ENCODE measurements at places on chromosomes 6 and 20.
A peak's percentile ranks its signal among the peaks of the same experiment; 100 is the strongest.

DNA sequence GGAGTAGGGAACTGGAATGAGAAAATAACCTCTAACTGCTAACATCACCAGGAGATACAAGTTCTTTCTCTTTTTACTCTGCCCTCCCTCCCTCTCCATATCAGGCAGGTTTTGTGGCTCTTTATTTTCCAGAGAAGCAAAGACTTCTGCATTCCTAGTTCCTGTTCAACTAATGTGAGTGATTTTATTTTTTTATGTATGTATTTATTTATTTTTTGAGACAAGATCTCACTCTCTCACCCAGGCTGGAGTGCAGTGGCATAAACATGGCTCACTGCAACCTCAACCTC lies 6.0 kb upstream of the IER3 start:
- no peak for DNase-seq
- H3K27me3 ChIP-seq: no peaks in the 10 kb centered on the region
- no peaks in the 10 kb centered on the region for H3K36me3 ChIP-seq

DNA sequence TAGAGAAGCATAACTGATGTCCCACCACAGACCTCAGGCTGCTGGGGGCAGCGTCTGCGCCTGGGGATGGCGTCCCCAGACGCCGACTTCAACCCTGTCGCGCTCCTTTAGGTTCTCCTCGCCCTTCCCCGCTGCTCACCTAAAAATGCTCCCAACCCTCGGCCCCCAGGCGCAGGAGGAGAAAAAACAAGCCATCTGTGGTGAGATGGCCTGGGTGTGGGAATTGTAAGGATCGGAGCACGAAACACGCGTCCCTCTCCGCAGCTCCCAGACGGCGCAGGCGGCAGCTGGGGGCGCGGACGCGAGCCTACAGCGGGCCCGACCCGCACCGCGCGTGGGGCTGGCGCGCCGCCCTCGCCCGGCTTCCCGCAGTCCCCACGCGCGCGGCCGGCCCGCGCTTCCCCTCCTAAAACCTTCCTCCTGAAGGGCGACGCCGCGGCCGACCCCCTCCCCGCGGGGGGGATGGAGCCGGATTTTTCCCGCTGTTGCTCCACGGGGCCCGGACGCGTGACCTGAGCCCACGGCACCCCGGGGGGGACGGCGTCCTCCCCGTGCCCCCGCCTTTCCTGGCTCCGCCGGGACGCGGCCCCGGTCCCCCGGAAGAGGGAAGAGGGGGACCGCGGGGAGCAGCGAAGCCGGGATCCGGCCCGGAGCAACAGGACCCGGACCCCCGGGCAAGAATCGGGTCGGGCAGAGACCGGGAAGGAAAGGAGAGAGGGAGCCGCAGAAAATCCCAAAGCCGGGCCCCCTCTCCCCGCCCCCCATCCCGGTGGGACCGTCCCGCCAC lies 611 bp downstream of the EPB41L2 start:
- H3K4me1 ChIP-seq: peaks cover 48% of the 10 kb centered on the region
- H3K27me3 ChIP-seq: no peaks in the 10 kb centered on the region
- no peak for DNase-seq
- H3K27ac ChIP-seq: peak overlapping the region; percentile 82
- H3K4me3 ChIP-seq: peak overlapping the region; percentile 93

DNA sequence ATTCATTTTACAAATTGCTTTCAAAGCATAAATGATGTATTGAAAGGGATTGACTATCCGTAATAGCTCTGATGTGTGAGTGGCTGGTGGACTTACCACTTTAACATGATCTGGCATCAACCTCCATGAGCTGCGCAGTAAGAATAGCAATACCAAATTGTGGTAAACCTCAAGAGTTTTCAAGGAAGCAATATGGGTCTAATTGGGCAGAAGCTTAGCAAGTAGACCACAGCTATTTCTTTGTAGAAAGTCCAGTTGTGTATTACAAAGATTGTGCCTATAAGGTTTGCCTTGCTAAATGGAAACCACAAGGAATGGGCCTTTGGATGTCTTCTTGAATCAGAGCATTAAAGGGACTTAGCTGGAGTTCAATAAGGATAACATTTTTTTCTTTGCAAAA lies 736.6 kb downstream of the KIF16B start:
- no peak for DNase-seq
- no peaks in the 10 kb centered on the region for H3K36me3 ChIP-seq
- no peaks in the 10 kb centered on the region for H3K27me3 ChIP-seq

GRCh38 chr20:41032271-41032670 lies 3.6 kb downstream of the TOP1 start:
- peaks cover 62% of the 10 kb centered on the region for H3K36me3 ChIP-seq
- peak overlapping the region; percentile 91 for H3K4me3 ChIP-seq
- peak overlapping the region; percentile 64 for H3K27ac ChIP-seq
- no peak for DNase-seq

DNA sequence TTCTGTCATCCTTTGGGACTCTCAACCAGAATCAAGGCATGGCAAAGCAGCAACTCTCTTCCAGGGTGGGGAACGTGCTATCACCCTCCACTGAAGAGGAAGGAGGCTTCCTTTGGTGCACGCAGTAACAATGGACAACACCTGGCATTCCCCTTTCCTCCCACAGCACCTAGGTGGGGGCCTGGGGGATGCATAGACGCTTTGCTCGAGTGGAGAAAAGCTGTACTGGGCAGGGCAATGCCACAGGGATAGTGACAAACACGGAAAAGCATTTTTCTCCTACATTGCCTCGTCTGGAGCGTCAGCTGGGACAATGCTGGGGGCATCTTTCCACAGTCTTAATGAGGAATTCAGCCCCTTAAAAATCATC lies 82.9 kb downstream of the GMPR start:
- peaks cover 80% of the 10 kb centered on the region for H3K4me1 ChIP-seq
- DNase-seq: no peak
- no peak overlapping the region for H3K4me3 ChIP-seq
- H3K36me3 ChIP-seq: peaks cover 10% of the 10 kb centered on the region
- H3K27ac ChIP-seq: peak overlapping the region; percentile 97

DNA sequence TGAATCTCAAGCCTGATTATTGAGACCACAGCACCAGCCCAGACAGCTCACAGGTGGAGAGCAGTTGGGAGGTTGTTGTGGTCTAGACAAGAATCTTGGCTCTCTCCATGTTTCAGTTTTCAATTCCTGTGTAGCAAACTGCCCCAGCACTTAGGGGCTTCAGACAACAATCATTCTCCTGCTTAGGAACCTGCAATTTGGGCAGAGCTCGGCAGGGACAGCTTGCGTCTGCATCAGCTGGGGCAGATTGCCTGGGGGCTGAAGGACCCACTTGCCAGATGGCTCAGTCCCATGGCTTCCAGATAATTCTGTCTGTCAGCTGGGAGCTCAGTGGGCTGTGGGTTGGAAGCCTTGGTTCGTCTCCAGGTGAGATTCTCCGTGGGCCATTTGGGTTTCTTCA lies 6.9 kb downstream of the TGM6 start:
- DNase-seq: no peak
- H3K4me1 ChIP-seq: peaks cover 55% of the 10 kb centered on the region
- H3K4me3 ChIP-seq: no peak overlapping the region
- peaks cover 6% of the 10 kb centered on the region for H3K27me3 ChIP-seq

DNA sequence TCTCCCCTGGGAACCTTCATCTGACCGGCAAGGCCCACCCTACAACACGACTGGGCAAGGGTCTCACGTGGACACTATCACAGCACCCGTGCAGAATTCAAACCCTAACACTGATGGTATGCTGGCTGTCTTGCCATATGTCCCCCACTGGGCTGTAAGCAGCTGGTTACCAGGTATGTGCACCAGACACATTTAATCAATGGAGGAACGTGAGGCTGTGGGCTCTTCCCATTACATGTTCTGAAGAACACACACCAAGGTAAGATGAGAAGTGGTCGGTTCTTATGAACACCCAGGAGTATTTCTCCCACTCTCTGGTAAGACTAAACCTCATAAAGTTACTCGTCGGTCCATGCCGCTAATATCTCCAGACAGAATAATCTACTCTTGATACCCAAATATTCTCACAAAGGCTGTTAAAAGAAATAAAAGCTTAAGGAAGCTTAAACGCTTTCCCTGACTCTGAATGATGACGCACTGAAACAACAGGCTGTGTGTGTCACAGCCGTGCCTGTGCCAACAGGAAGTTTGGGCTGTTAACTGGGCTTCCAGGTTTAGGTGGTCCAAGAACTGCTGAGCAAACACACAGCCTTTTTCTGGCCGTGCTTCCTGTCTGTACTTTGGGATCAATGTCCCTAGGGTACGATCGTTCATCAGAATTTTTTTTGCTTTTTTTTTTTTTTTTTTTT lies 75.3 kb downstream of the SLC23A2 start:
- no peaks in the 10 kb centered on the region for H3K27me3 ChIP-seq
- peak overlapping the region; percentile 46 for H3K27ac ChIP-seq
- H3K36me3 ChIP-seq: no peaks in the 10 kb centered on the region
- H3K4me3 ChIP-seq: no peak overlapping the region
- DNase-seq: no peak

DNA sequence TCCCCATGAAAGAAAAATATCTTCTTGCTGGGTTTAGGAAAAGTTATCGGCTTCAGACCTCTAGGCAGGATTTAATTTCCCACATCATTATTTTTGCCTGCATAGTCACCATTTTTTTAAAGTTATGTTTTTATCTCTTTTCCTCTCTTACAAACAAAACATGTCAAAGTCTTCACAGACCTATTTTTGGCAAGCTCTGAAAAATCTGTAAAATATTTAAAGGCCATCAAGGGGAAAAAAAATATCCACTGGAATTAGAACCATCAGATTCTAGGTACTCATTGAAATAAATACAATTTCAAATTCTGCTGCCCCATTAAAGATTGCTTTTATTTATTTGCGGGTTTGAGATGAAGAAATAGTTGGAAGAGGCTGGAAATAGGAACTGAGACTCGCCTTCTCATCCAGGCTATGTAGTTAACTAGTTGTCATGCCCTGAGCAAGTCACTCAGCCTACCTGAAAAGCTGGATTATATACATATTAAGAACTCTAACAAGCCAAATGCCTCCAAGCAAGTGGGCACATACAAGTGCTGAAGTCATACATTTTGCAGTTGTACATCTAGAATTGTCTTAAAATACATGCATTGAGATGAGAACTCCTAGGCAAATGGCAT lies 101.7 kb upstream of the SASH1 start:
- H3K36me3 ChIP-seq: no peaks in the 10 kb centered on the region
- H3K27me3 ChIP-seq: no peaks in the 10 kb centered on the region
- peak overlapping the region; percentile 63 for H3K4me3 ChIP-seq
- H3K4me1 ChIP-seq: peaks cover 38% of the 10 kb centered on the region
- DNase-seq: no peak

- H3K4me1 ChIP-seq: peaks cover 100% of the 10 kb centered on the region
- no peak for DNase-seq
- no peak overlapping the region for H3K4me3 ChIP-seq
- H3K27me3 ChIP-seq: no peaks in the 10 kb centered on the region
Observed at GRCh38 chr6:52536424-52536916, 40.4 kb downstream of the TRAM2 start.

GRCh38 chr6:138772596-138773176 lies 883 bp upstream of the CCDC28A start:
- H3K27ac ChIP-seq: peak overlapping the region; percentile 99
- peak overlapping the region; percentile 99 for H3K4me3 ChIP-seq
- no peak for DNase-seq
- H3K27me3 ChIP-seq: no peaks in the 10 kb centered on the region
- H3K4me1 ChIP-seq: peaks cover 30% of the 10 kb centered on the region

- H3K4me3 ChIP-seq: no peak overlapping the region
- H3K27ac ChIP-seq: no peak overlapping the region
- no peaks in the 10 kb centered on the region for H3K27me3 ChIP-seq
- H3K4me1 ChIP-seq: peaks cover 6% of the 10 kb centered on the region
Observed at GRCh38 chr20:23387118-23387443, 25.1 kb downstream of the GZF1 start.

DNA sequence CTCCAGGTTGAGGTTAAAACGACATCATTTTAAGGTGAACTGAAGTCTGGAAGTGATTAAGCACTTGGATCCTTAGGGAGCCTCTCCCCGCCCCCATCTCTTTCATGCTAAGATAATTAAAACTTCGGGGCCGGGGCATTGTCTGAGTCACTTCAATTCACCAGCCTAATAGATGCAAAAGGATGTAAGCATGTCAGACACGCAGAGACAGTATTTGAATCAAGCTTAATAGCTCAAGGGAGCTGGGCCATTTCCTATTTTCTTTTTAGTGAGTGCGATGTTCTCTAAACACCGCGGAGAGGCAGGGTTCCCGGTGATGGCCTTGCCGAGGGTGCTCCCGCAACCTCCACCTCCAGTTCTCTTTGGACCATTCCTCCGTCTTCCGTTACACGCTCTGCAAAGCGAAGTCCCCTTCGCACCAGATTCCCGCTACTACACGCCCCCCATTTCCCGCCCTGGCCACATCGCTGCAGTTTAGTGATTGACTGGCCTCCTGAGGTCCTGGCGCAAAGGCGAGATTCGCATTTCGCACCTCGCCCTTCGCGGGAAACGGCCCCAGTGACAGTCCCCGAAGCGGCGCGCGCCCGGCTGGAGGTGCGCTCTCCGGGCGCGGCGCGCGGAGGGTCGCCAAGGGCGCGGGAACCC lies 516 bp upstream of the IRF4 start:
- peak; percentile 28 for DNase-seq
- peak overlapping the region; percentile 67 for H3K4me3 ChIP-seq
- H3K36me3 ChIP-seq: peaks cover 6% of the 10 kb centered on the region
- H3K27me3 ChIP-seq: peaks cover 32% of the 10 kb centered on the region

GRCh38 chr6:118963003-118963402 lies 28.0 kb upstream of the MCM9 start:
- no peak overlapping the region for H3K4me3 ChIP-seq
- H3K27ac ChIP-seq: no peak overlapping the region
- no peaks in the 10 kb centered on the region for H3K36me3 ChIP-seq
- H3K4me1 ChIP-seq: no peaks in the 10 kb centered on the region
- no peak for DNase-seq

DNA sequence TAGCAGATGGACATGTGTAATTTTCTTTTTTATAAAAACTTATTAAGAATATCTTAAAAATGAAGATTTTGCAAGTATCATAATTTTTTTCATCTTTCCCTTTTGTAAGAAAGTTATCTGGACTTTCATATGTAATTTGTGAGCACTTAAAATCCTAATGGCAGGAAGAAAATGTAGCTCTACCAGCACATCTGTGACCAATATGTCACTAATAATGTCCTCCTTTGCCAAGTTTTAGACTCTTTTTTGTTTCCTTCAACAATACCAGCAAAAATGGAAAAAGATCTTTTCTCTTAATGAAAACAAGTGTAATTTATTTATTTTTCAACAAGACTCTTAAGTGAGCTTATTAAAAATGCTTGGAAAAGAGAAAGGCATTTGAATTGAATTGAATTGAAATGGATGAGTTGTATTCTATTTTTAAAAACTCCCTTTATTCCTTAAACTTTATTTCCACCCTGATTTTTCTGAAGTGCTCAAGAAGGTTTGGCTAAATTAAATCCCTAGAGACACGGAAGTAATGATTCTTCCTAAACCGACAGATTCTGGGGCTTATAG lies 110.7 kb downstream of the KIF6 start:
- no peak overlapping the region for H3K4me3 ChIP-seq
- no peaks in the 10 kb centered on the region for H3K27me3 ChIP-seq
- no peak for DNase-seq
- no peak overlapping the region for H3K27ac ChIP-seq
- H3K36me3 ChIP-seq: no peaks in the 10 kb centered on the region

DNA sequence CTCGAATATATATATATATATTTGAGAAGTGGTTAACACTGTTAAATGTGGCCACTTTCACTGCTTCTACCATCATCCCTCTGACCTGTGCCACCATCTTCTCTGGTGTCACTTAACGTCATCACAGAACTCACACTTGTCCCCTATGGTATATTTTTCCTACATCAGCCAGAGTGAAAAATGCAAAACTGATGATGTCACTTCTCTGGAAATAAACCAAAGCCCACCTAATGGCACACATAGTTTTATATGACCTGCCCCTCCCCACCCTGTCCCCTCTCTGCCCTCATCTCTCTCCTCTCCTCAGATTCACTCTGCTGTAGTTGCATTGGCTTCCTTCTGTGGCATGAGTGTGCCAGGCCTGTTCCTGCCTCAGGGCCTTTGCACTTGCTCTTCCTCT lies 63.9 kb upstream of the IFNGR1 start:
- H3K36me3 ChIP-seq: no peaks in the 10 kb centered on the region
- peaks cover 4% of the 10 kb centered on the region for H3K27me3 ChIP-seq
- peaks cover 17% of the 10 kb centered on the region for H3K4me1 ChIP-seq
- no peak overlapping the region for H3K27ac ChIP-seq
